ENCODE measurements at places on chromosomes 3 and 15.

DNA sequence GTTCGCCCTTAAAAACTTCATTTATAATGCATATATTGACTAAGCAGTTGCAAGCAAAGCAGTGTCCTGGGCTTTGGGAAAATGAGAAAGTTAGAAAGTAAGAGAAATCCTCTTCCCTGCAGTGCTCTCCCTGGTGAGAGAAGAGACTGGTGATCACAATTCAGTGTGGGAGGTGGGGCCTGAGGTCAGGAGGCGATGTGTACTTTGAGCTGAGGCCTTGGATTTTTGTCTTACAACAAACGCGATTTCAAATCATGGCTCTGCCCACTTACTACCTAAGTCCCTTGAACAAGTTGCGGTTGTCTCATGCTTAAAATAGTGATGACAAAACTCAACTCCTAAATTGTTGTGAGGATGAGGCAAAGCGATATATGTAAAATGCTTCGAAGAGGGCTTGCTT, 316.3 kb upstream of the NECTIN3 start:
- no peak for DNase-seq

DNA sequence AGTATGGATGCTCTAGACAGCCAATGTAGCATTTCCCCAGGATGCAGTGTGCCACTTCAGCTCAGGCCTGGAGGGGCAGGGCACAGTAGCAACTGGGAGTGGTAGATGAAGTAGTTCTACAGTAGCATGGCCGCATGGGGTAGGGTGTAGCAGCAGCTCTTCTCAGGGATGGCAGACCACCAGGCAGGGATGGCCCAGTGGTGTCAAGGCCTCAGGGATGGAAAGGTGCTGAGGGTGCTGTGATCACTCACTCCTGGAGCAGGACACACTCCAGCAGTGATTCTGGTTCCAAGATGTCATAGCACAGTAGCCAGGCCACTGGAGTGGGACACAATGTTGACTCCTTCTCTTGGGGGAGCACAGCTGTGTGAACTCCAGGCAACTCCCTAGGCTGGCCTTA, 210.9 kb upstream of the LYSMD4 start:
- peak; percentile 52 for DNase-seq

GRCh38 chr3:30289766-30290165, 316.6 kb upstream of the TGFBR2 start:
- no peak for DNase-seq

DNA sequence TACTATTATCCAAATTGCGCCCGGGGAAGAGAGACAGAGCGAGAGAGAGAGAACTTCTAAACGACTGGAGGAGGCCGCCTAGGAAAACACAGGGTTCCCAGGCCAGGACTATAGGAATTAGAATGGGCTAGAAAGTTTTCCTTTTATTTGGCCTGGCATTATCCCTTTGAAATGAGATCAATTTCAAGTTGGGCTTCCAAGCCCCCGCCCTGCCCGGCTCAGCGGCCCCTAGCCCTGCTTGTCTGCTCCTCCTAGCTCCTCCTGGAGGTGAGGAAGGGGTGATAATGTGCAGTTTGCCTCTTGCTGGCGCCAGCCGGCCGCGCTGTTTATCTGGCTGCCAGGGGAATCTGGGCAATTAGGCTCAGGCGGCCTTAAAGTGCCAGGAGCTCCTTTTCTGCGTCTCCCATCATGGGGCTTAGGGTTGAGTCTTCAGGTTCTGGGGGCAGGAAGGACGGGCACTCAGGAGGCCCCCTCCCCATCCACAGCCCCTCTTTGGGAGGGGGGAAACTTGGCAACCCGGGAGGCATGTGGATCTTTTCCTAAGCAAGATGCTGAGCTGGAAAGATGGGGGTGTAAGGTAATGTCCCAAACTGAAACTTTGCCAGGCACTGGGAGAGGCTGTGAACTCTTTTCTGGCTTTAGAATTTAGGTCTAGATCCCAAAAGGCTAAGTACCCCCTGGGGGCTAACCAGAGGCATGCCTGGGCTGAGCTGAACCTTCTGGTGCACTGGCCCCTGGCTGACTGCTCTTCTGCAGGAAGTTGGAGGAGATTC, 5.5 kb downstream of the SMAD6 start:
- DNase-seq: no peak

GRCh38 chr3:84946240-84946639, 12.5 kb upstream of the CADM2 start:
- DNase-seq: no peak

DNA sequence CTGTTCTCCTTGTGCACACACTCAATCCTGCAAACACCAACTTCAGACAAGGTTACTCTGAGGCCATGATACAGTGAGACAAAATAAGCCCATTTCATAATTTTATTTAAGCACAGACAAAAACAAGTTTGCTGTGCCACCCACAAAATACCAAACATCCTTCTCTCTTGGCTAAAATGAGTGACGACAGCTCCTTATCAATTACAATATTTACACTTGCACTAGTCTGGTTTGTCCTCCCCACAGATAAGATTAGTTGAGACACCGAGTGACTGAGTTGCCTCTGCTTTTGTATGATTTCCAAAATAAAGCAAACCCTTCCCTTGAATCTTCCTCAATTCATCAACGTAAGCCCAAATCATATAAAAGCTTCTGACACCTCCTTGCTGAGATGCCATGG, 233.5 kb upstream of the ATP10A start:
- DNase-seq: no peak

GRCh38 chr15:65374821-65375401, 2.9 kb downstream of the IGDCC3 start:
- DNase-seq: no peak

GRCh38 chr3:71346061-71346460, 237.5 kb downstream of the FOXP1 start:
- peak; percentile 32 for DNase-seq

- DNase-seq: no peak
Measured at GRCh38 chr3:161671141-161671540, 174.5 kb downstream of the OTOL1 start.

DNA sequence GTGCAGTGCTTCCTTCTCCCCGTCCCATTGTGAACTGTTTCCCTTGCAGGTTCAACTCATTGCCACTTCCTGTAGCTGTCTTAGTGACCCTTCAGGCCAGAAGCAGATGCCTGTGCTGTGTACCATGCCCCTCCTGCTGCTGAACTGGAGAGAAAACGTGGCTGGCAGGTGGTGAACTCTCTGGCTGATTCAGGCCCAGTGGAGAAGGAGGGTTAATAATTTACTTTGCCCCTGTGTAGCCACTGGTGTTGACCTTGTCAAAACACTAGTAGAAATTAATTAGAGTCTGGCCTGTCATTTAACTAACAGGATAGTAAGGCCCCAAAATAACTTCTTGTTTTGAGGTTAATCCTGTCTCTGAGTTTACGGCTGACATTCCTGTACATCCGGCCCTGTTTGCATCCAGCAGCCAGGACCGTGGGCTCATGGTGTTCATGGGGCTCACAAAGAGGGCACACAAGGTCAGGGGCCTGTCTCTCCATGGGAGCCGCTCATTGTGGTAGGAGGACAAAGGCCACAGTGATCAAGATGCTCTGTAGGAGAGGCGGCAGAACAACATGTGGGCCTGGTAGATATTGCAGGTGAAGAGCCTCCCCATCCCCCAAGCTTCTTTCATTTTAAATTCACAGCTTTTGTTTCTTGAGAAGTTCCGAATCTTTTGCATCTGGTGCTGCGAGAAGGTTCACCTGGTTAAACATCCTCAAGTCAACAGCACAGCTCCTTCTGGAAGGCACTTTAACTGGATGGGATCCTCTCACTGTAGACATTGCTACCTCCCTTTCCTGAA, 101.6 kb downstream of the CGNL1 start:
- no peak for DNase-seq

DNA sequence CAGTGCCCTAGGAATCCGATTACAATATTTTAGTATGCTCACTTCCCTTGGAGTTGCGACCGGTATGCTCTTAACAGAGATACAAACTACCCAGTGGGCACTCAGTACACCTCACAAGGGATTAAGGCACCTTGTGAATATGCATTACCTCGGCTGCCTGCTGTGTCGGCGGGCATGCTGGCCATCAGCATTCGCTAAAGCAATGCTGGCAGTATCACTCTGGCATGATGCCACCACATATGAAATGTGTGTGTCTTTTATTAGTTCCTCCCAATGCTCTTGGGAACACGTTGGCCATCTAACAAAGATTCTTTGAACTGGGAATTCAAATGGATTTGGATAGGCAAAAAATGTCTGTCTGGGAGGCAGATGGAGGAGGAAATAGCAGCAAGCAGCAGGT, 67.4 kb upstream of the FOXB1 start:
- DNase-seq: no peak

GRCh38 chr15:94582368-94582767, 351.0 kb downstream of the MCTP2 start:
- peak; percentile 86 for DNase-seq

DNA sequence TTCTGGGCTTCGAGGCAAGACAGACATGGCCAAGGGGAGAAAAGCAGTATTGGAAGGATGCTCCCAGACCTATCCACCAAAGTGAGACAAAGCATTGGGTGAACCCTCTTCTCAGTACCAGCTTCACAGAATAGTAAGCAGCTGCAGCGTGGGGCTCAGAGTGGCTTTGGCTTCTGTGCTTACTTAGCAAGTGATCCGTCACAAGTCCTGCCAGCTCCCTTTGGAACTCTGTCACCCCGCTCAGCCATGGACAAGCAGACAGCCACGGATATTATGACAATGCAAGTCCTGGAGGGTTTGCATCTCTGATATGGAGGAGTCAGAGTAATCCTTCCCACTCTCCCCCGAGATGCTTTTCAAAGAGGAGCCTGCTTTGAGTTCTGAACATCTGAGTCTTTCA, 90.8 kb downstream of the SLCO3A1 start:
- DNase-seq: no peak

- DNase-seq: peak; percentile 88
Measured at GRCh38 chr3:190617185-190617584, 103.3 kb downstream of the IL1RAP start.

GRCh38 chr3:54126551-54126950, 4.2 kb downstream of the CACNA2D3 start:
- no peak for DNase-seq

DNA sequence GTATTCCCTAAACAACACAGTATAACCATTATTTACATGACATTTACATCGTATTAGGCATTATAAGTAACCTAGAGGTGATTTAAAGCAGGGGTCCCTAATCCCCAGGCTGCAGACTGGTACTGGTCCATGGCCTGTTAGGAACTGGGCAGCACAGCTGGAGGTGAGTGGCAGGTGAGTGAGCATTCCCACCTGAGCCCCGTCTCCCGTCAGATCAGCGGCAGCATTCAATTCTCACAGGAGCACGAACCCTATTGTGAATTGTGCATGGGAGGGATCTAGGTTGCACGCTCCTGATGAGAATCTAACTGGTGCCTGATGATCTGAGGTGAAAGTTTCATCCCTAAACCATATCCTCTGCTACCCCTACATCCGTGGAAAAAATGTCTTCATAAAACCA, 138.2 kb downstream of the ATP10A start:
- no peak for DNase-seq

GRCh38 chr3:12751571-12751970, 7.5 kb downstream of the TMEM40 start:
- DNase-seq: no peak

DNA sequence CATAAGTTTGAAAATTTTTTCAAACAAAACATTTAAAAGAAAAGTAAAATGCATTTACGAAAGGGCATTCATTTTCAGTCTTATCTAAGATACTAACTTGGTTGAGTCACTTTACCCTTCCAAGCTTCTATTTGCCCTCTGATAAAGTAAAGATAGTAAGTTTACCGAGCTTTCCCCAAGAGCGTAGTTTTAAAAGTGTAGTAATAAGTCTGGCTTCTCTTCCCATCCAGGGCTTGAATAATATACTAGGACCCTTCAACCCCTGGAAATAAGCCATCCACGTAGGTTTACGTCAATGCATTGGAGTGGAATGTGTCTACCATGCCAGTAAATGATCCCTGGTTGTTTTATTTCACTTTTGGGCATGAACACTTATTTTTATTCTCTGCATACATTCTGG, 608.3 kb downstream of the NTRK3 start:
- no peak for DNase-seq

GRCh38 chr15:42210696-42211095, 2.6 kb upstream of the VPS39 start:
- no peak for DNase-seq

GRCh38 chr3:46935168-46935858, 41.2 kb downstream of the CCDC12 start:
- no peak for DNase-seq

DNA sequence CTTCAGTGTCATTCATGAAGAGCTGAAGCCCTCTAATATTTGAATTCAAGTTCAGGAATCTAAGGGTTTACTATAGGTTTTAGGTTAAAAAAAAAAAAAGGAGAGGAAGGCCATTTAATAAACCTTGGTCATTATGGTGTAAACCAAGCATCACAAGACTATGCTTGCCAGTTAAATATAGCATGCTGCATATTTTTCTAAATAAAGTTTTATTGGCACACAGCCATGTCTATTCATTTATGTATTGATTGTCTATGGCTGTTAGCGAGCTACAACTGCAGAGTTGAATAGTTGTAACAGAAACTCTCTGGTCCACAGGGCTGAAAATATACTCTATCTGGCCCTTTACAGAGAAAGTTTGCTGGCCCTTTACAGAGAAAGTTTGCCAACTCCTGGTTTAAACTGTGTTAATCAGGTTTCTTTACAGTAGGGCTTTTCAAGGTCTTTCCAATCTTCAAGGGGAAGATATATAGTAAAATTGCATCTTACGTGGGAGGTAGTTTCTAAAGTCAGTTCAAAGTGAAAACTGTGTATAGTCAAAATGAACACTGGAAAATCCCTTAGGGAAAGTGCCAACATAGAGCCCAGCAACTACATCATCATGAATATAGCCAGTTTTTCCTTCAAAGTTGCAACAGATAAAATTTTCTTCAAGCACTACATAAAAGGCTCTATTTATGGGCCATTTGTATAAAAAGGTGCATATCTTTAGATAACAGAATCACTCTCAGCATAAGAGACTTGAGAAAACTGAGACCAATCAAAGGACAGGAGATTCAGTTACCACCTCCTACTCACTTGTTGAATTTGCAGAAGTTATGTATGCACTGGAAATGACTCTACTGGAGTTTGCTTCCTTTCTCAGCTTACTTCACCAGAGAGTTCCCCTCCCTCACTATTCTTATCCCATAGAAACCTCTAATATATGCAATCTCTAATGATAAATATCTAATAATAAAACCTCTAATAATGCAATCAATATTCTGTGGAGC, 49.7 kb upstream of the FRMD4B start:
- DNase-seq: no peak

DNA sequence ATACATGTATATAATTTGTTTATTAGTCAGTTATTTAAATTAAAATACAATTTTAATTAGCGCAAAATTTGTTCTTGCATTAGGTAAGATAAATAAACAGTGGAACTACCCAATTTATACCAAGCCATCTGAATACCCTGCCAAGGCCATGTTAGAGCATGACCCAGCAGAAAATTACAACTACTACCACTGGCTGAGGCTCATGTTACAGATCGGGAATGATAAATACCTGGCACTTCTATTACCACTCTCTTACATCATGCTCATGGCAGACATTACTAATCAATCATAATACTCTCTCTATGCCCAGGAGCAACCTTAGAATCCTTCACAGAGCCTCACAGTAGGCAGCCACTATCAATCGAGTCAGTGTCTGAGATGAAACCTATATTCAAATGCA, 21.2 kb upstream of the LMOD3 start:
- no peak for DNase-seq

Measured in activated CD4-positive, alpha-beta T cell treated with anti-CD3 and anti-CD28 coated beads, Interleukin-2, amount 10 ng/mL, durations not matched to agents 24 days and 14 days (primary cell).